Panc1 (cell line): ENCODE measurements at places on chromosomes 7 and 10. TPM values are rescaled to one million over a fixed set of nuclear protein-coding genes. Genes with fewer than 3 reads are reported as not detected.

GRCh38 chr7:102872460-102872859, 40.3 kb upstream of the LRRC17 start:
- H3K4me3 ChIP-seq, result no peak overlapping the region
- DNase-seq, result no peak

DNA sequence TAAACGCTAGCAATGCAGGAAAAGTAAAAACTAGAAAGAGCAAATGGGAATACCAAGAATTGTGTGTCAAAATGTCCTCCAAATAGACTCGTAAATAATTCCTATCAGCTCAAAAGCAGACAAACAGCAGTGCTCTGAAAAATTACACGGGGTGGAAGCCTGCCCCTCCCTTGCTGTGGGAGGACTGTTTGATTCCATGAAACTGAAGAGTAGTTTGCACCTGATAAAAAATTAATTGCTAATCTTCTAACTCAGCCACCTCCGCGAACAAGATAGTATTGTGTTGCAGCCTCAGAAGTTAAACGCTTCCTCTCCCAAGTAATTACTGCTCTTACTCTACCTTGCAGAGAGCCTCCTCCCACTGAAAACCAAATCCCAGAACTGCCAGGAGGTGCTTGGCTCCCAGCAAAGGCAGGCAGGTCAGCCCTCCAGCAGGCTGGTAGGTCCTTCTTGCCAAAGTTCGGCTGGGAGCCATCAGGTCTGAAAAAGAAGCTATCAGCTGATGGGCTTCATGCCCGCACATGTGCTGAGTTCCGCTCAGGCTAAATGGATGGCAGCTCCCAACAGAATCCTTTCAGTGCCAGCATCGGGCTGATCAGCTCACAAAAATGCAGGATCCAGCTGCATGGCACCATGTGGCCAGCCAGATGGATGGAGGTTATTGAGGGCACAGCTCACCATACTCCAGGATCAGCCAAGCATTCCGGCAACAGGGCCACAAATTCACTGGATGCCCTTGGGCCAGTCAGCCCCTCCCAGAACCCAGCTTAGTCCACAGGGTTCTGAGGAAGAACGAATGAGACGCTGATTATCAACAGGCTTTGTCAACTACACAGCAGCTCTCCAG, 37.1 kb downstream of the MAD1L1 start:
- no peaks in the 10 kb centered on the region for H3K36me3 ChIP-seq
- DNase-seq, result no peak
- H3K4me1 ChIP-seq, result no peaks in the 10 kb centered on the region
- H3K27ac ChIP-seq, result no peak overlapping the region

GRCh38 chr7:14834883-14835282, 67.7 kb downstream of the DGKB start:
- no peaks in the 10 kb centered on the region for H3K27me3 ChIP-seq
- H3K27ac ChIP-seq, result no peak overlapping the region
- H3K36me3 ChIP-seq, result no peaks in the 10 kb centered on the region
- no peak overlapping the region for H3K4me3 ChIP-seq

- peaks cover 2% of the 10 kb centered on the region; the same call in 1 of the 2 replicates for H3K27me3 ChIP-seq
- no peaks in the 10 kb centered on the region; the same call in 1 of the 2 replicates for H3K4me1 ChIP-seq
- no peaks in the 10 kb centered on the region for H3K36me3 ChIP-seq
- H3K4me3 ChIP-seq, result no peak overlapping the region
Observed at GRCh38 chr10:80542053-80542452, 4.4 kb downstream of the SH2D4B start.

The CYP2C9 gene
- 0.41 TPM for total RNA-seq

The ZNF365 gene
- total RNA-seq, result 22.8 TPM

The C1GALT1 gene
- 54.5 TPM for total RNA-seq

The SPDYE6 gene
- not detected for total RNA-seq
